Dermis microvascular lymphatic vessel endothelial cell (primary cell): ENCODE measurements at places on chromosomes 2 and 18.

DNA sequence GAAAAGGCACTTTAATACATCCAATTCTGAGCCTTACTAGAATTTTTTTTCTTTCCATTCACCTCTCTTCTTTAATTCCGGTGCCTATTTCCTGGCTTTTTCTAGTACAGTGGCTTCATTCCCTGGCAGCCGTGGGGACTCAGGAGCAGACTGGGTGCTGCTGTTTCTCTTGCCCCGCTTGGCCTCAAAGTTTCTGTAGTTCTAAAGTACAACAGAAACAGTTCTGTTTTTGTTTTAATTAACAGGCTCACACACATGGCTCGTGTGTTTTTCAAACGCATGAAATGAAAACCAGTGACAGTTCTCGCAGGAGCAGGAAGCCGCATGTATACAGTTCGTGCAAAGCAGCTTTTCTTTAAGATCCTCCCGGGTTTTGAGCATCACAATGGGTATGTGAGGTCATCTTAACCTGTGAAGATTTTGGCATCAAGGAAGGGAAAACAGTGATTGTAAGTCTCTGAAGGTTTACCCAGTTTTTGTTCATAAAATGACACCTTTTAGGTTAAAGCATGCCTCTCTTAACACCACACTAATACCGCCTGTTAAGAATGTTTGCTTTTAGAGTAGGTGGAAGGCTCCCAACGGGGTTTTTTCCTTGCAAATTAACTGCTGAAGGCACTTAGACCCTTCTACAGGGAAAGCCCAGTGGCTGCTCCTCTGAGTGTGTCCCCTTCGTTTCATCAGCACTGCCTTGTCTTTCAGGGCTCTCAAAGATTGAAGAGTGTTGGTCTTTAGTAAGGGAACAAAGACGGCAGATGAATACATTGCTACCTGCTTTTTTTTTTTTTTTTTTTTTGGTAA, 5.8 kb downstream of the FZD7 start:
- no peak for DNase-seq

- DNase-seq = no peak
Measured at GRCh38 chr18:28112056-28112470, 64.9 kb downstream of the CDH2 start.

DNA sequence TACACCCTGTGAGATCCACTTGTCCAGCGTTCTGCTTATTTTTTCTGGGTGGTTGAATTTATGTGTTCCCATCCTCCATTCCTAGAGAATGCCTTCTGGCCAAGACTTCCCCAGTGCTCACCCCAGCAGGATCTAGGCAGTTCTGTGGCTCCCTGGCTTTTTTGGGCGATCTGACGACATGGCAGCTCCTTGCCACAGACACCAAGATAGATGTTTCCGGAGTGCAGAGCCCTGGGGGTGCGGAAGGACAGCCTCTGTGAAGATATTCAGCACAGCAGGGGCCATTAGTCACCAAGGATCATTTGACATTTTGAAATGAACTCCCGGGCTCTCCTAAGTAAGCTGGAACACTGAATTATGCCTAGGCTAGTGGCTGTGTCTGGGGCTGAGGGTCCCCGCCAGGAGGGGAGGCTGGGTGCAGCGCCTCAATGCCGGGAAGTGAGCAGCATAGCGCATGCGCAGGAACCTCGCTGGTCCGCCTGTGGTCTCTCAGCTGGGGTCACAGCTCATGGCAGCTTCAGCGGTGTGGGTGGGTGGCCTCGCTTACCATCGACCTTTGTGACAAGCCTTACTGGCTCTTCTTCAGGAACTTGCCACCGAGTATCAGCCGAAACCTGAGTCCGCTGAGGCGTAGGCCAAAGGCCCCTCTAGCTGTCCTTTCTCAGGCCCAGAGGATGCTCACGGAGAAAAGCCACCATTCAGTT, 60.3 kb downstream of the MEX3C start:
- DNase-seq = no peak

- no peak for DNase-seq
Measured at GRCh38 chr2:145356056-145356455, 836.1 kb upstream of the ZEB2 start.

- no peak for DNase-seq
Measured at GRCh38 chr2:71333619-71334018, 2.0 kb downstream of the ZNF638 start.

- no peak for DNase-seq
Measured at GRCh38 chr2:220117025-220117424, 489.6 kb downstream of the SLC4A3 start.

DNA sequence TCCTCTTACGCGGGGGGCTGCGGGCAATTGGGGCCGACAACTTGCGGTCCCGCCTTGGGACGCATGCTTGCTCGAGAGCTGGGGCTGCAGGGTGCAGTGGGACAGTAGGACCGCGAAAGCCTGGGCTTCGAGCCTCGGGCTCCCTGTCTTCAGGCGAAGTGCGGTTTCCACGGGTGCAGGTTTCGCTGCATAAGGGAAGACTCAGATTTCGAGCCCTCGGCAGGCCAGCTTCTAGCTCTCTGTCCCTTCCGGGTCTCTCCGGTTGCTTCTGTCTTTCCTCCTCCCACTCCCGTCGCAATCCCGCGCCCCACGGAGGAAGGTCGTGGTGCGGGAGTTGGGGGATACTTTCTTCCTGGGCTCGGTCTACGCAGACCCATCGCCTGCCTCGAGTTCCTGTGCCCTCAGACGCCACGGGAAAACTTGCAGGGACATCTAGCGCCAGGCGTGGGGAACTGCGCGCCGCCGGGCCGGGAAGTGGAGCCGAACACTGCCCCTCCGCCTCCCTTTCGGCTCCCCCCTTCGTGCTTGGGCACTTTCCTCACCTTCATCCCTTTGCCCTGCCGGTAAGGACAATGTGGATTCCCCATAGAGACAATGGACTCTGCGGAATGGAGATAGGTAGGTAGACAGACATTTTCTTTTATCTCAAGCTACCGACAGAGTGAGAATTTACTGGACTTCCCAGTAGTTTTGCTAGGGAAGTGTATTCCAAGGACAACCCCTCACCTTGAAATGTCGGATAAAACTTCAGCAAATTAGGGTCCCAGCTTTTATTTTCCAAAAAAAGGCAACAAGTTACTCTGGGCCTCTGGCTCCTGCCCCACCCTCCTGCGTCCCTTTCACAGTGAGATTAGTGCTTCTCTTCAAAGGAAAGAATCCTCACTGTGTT, 4.2 kb upstream of the HOXD13 start:
- DNase-seq = no peak

DNA sequence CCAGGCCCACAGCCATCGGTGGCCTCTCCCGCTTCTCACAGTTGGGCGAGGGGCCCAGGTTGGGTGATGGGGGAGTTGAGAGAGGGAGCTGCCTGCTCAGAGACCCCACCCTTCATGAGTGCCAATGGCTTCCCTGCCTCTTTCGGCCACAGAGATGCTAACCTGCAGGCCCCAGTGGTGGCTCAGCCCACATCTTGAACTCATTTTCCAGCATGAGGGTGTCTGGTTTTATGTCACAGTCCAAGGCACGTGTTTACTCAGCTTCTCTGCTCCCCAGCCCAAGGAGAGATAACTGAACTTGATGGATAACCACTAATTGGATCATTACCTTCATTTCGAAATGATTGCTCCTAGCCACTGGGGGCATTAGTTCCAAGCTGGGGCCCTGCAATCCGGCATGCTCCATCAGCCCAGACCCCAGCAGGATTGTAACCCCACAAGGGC, 45.9 kb upstream of the SIX2 start:
- DNase-seq = no peak

- no peak for DNase-seq
Measured at GRCh38 chr18:69267895-69268294, 132.8 kb upstream of the DOK6 start.

- DNase-seq = no peak
Measured at GRCh38 chr18:9832871-9833270, 52.9 kb upstream of the TXNDC2 start.

GRCh38 chr2:104891145-104891544, 37.2 kb downstream of the POU3F3 start:
- DNase-seq = no peak

DNA sequence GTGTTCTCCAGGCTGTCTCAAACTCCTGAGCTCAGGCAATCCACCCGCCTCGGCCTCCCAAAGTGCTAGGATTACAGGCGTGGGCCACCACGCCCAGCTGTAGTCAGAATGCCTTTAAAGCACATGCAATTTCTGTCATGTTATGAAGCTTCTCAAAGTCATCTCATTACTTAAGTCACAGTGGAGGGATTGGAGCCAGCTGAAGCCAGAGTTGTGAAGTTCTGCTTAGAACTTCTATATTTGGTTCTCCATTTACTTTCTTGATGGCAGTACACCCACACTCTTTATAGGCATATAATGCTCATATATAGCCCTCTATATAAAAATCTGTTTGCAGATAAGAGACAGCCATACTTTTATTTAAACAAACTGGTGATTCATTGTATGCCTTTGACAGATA, 68.8 kb upstream of the CWC22 start:
- no peak for DNase-seq

- DNase-seq = no peak
Measured at GRCh38 chr2:7740114-7740513, 822.9 kb downstream of the RNF144A start.

GRCh38 chr2:238131761-238132462, 6.6 kb upstream of the KLHL30 start:
- DNase-seq = no peak

DNA sequence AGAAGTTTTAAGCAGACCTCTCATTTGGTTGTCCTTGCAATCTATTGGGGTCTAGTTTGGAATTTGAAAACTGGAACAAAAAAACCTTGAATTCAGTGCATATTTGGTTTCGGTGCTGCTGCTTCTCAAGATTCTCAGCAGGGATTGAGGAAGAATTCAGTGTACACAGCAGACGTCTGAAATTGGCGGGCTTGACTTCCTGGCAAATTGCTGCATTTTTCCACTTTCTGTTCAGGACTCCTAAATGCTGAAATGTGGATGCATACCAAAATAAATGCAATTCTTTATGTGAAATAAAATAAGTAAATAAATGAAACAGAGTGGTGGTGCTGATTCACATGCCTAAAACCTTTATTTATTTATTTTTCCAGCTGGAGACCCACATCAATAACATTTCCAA, 332.4 kb upstream of the KYNU start:
- DNase-seq = no peak

GRCh38 chr18:35180455-35180854, 60.4 kb upstream of the ZNF397 start:
- no peak for DNase-seq

- DNase-seq = peak; percentile 18
Measured at GRCh38 chr2:45130736-45131135, 121.5 kb upstream of the SIX2 start.

DNA sequence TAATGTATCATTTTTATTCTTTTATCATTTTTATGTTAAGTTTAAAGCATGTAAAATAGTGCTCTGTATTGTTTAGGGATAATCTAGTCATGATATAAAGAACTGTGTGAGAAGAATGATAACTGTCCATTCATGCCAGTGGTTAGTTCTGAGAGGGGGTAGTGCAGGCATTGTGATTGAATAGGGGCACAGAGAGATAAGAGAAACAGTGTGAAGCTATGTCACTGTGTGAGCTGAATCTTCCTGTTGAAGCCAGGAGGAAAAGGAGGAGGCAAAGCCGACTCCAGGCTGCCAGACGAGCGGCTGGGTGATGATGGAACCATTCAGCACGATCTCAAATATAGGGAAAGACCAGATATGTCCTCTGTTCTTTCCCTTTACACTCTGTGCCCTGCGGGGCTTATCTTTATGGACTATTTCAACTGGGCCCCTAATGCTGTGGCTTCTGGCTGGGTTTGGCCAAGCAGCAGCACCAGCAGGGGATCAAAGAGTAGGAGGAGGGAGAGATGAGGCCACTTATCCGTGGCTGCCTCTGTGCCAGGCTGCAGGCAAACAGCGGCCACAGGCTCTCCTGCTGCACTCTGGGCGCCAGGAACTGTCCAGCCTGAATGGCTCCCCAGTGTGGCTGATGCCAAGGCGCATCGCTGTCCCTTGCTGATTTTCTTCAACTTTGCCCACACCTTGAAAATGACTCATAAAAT, 128.0 kb downstream of the SPP2 start:
- peak; percentile 54 for DNase-seq

DNA sequence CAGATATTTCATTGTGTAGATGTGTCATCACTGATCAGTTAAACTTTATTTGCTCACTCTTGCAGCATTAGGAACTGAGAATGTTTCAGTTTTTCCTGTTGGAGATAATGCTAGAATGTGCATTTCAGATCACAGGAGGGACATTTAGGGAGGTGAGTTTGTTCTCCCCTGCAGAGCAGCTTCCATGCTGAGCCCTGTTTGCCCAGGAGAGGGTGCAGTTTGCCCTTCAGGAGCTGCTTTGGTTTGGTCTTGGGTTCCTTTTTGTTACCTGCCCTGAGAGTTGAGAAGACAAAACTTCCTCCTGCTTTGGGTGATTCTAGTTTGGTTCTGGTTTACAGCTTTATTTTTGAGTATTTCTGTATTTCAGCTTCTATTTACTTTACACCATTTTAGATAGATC, 49.9 kb downstream of the DGKD start:
- peak; percentile 67 for DNase-seq

GRCh38 chr2:141923657-141924056, 207.2 kb downstream of the LRP1B start:
- DNase-seq = no peak

DNA sequence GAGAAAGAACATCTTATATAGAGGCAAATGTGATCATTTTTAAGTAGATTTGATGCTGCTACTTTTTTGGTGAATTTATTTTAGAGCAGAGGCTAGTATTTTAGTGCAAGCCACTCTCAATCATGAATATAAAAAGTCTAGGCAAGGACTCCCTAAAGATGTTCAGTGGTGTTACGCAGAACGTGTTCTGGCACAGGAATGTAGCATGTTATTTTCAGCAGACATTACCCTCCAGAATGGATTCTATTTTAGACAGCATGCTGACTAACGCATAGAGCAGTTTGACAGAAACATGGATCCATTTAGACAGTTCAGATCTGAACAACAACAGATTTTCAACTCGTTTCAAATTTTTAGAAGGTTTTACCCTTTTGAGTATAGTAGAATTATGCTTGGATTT, 54.1 kb downstream of the DSC3 start:
- no peak for DNase-seq

DNA sequence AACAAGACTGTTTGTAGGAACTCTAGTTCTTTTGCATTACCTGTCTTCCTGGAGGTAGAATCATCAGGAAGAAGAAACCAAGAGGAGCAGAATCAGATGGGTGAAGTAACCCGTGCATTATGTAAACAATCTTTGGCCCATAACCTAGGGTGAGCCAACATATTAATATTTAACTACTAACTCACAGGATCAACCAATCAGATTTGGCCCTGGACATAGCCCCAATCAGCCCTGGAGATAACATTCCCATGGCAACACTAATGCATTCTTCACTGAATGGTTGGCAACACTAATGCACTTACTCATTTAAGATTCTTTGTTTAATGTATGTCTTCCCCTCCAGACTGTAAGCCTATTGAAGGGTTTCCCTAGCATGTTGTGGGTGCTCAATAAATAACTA, 72.0 kb upstream of the CTAGE1 start:
- DNase-seq = no peak
